RPMI7951 (cell line): ENCODE measurements at places on chromosomes 5 and 9.

DNA sequence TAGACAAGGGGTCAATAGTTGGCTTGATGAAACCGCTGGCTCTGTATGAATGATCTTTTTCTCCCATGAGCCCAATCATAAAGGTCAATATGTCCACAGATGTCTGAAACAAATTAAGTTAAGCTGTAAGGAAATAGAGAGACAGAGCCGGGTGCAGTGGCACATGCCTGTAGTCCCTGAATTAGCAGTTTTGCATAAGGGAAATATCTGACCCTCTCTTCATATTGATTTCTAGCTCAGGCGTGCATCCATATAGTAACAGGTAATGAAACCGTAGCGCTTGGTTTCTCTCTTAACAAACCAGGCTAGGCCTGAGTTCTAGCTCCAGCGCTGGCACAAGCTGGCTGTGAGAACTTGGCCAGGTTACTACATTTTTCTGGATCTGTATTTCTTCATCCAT, 118.1 kb upstream of the ERCC6L2 start:
- no peak for DNase-seq

DNA sequence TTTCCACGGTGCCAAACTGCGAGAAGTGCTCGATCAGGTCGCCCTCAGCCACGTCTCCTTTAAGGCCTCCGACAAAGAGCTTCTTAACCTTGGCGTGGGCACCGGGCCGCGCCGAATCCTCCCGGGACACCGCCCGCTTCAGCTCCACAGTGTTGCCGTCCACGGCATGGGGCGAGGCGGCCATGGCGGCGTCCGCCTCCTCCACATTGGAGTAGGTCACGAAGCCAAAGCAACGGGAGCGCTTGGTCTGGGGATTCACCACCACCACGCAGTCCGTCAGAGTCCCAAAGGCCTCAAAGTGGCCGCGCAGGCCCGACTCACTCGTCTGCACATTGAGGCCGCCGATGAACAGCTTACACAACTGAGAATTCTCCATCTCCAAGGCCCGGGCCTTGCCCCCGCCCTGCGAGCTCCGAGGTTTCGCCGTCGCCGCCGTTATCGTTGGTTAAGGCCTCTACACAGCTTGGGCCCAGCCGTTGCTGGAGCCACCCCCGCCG, 424 bp downstream of the HNRNPA0 start:
- DNase-seq: no peak

- peak; percentile 89 for DNase-seq
Observed at GRCh38 chr9:115649991-115650472, 503.6 kb upstream of the PAPPA start.

- DNase-seq: no peak
Observed at GRCh38 chr5:97115932-97116331, 26.5 kb downstream of the LIX1 start.

GRCh38 chr5:172445866-172446265, 8.5 kb downstream of the SH3PXD2B start:
- no peak for DNase-seq

- DNase-seq: no peak
Observed at GRCh38 chr9:137881591-137882505, 4.3 kb downstream of the CACNA1B start.

DNA sequence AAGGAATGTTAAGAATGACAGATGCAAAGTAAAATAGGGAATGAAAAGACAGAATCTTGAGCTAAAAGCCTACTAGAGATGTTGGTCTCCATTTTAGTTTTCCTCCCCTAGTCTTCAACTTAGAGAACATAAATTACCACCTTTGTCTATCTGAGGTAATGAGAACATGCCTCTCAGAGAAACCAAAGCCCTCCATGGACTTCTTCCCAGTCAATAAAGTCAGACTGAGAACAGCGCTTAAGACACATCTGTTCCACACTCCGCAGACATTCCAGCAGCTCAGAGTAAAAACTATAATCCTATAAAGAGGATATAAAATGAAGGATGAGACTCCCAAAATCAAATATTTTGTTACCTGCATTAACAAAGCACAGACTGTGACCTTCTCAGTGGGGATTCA, 79.2 kb downstream of the DPYSL3 start:
- no peak for DNase-seq

GRCh38 chr9:97545486-97545885, 44.0 kb downstream of the TMOD1 start:
- DNase-seq: no peak

DNA sequence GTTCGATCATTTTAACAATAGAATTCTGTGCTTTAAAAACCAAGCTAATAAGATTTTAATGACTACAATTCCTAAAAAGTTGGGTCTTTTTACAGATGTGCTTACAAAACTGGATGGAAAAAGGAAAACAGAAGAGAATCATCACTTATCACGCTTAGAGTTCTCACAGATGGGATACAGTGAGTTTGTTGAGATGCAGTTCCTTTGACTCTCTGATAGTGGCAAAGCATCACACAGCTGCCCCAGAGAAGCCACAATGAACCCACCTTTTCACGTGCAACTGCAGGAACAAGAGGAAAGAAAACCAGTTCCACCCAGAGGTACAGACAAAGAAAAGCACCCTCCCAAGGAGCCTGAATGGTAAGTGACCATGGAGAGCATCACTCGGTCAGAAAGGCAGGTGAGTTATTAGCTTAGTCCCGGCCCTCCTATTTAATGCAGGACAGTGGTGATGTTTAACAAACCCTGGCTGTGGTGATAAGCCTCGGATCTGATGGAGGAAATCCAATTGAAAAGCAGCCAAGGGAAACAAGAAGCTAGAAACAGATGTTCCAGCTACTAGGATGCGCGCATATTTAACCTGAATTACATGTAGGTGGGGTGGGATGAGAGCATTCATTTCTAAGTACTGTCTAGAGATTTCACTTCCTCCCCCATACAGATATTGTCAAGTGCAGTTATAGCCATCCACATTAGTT, 167.7 kb downstream of the TARS1 start:
- peak; percentile 39 for DNase-seq

GRCh38 chr5:146860213-146860893, 18.2 kb downstream of the PPP2R2B start:
- no peak for DNase-seq

- DNase-seq: no peak
Observed at GRCh38 chr5:40288800-40289485, 390.8 kb upstream of the PTGER4 start.

GRCh38 chr5:157558041-157558595, 17.5 kb downstream of the ADAM19 start:
- DNase-seq: peak; percentile 81

DNA sequence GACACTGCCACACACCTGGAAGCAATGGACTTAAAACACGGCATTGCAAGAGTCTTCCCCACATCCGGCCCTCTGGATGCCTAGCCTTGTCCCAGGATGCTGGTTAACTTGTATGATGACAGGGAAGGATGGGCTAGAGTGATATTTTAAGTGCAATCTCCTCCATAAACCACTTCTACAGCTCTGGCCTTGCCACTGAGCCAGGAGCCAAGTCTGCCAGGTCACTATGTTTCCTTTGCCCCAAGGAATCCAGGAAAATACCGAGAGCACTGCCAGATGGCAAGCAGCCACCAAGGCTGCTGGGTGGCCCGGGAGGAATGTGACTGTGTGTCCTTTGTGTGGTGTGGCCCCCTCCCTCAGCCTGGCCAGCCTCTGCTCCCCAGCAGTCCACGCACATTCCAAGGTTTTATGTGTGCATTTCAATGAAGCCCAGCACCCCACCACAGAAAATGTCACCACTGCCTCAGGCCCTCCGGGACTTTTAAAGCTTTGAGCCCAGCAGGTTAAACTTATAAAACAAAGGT, 106.0 kb downstream of the FRMD3 start:
- peak; percentile 31 for DNase-seq

DNA sequence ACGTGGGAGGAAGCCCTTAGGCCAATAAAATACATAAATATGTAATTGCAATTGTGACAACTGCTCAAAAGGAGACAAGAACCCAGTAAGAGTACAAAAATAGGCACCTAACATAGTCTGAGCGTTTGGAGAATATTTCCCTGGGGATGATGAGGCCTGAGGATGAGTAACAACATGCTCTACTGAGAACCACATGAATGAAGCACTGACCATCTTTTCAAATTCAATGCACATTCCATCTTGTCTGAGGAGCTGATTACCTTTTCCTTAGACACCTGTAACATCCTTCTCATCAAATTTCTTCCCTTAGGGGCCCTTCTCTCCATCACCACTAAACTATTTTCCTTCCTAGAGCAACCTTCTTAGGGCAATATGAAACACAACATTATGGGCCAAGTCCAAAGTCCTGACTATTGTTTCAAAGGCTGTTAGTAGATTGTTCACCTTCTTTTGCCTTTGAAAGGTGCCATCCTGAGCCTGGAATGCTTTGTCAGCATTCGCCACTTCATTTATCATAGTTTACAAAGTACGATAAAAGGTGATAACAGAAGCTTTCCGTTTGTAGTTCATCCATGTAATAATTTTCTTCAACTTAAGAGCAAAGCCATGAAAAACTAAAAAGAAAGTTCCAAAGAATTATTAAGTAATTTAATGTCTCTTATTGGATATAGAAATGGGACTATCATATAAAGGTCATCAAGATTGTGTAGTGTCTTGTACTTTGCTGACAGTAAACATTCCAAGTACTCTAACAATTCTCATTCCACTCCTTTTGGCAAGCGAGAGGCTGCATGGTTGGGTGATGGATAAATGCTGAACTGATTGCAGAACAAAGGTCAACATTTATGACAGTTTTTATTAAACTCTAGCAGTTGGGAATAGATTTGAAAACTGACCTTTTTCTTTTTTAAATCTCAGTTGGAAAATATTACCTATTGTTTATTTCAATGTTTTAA, 471.3 kb downstream of the PDE4D start:
- DNase-seq: no peak

GRCh38 chr5:62568800-62569432, 9.7 kb upstream of the LRRC70 start:
- no peak for DNase-seq

GRCh38 chr9:131660466-131661405, 79.1 kb downstream of the RAPGEF1 start:
- peak; percentile 39 for DNase-seq

DNA sequence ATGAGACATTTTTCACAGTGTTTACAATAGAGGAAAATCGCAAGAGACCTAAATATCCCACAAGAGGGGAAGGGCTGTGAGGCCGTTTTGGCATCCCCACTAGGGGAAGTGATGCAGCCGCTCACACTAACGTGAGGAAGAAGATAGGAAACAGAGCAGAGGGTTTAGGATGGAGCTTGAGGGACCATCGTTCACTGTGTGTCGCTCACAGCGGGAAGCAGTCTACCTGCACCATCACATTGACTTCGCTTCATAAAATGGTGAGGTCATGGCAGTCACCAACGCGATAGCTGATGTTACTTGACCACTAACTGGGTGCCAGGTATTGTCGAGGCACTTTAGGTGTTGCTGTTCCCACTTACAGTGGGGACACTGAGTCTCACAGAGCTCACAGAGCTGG, 35.6 kb downstream of the PRRX2 start:
- no peak for DNase-seq

GRCh38 chr9:135901031-135901758, 6.2 kb downstream of the CAMSAP1 start:
- no peak for DNase-seq

- DNase-seq: no peak
Observed at GRCh38 chr5:140113180-140113698, 670 bp upstream of the PURA start.

GRCh38 chr9:1055166-1055565, 5.0 kb downstream of the DMRT2 start:
- DNase-seq: no peak

GRCh38 chr5:152523964-152524363, 118.9 kb upstream of the NMUR2 start:
- DNase-seq: no peak

GRCh38 chr9:104851546-104851920, 76.4 kb downstream of the ABCA1 start:
- no peak for DNase-seq

DNA sequence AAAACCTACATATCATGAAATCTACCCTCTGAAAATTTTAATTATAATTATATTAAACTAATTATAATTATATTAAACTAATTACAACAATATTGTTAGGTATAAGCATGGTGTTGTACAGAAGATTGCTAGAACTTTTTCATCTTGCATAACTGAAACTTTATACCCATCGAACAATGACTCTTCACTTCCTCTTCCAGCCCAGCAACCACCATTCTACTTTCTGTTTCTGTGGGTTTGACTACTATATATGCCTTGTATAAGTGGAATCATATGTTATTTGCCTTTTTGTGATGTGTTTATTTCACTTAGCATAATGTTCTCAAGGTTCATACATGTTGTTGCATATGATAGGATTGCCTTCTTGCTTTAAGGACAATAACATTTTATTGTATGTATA, 274.2 kb upstream of the CCNH start:
- DNase-seq: no peak

GRCh38 chr5:33641744-33642505, 201.2 kb downstream of the TARS1 start:
- peak; percentile 91 for DNase-seq

- no peak for DNase-seq
Observed at GRCh38 chr9:8266861-8267260, 467.3 kb upstream of the DMAC1 start.

DNA sequence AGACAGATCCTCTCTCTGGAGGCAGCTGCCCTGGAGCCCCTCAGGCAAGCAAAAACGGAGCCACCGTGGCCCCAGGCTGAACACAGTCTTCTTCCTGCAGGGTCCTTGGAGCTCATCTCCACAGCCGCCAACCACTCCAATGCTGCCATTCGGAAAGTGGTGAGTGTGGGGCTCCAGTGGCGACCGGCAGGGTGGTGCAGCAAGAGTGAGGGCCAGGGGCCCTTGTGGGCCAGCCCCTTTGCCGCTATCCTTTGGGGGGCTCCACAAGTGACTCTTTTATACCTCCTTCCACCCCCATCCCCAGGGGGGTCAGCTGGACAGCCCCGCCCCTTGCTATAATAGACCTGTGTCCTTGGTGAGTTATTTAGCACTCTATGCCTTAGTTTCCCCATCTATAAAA, 47.4 kb upstream of the SUSD3 start:
- DNase-seq: no peak

DNA sequence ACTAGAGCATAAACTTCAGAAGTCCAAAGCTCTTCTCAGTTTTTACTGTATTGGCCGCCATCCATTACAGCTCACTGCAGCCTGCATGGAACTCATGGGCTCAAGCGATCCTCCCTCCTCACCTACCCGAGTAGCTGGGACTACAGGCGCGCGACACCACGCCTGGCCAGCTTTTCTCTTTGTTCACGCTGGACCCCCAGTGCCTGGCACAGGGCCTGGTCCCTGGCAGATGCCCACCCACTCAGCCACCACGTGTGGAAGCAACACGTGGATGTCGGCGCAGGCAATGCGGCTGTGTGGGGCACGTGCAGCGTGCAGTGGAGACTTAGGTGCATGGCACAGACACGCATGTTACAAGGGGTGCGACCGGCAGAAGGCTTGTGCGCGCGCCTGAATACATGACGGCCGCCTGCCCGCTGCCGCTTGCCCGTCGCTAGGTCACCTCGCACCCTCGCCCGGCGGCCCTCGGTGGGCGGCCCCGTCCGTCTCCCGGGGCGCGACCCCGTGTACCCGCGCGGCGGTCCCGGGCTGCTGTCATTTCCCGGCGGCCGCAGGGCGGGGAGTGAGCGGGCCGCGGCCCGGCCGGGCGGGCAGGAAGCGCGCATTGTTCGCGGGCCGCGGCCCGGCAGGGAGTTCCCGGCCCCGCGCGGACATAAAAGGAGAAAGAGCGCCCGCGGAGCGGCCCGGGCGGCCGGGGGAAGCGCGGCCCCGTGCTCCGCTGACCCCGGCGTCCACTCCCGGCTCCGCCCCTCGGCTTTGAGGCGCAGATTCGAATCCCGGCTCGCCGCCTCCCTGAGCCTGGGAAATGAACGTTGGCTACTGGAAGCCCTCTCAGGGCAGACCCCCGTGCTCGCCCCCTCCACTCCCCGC, 24.1 kb upstream of the PTGS1 start:
- DNase-seq: peak; percentile 38
